ENCODE measurements at places on chromosomes 4 and X. TPM values are rescaled to one million over a fixed set of nuclear protein-coding genes. Genes with fewer than 3 reads are reported as not detected.

Gene MUC7
- not detected for total RNA-seq

Gene BGN
- 9.0 TPM for total RNA-seq

Gene IGFBP7
- 405 TPM for total RNA-seq

Gene EVC
- 36.8 TPM for total RNA-seq

Gene TNMD
- total RNA-seq, result not detected

Gene PSAPL1
- total RNA-seq, result not detected

Gene ZFYVE28
- 9.4 TPM for total RNA-seq

Gene SHROOM3
- total RNA-seq, result 1.6 TPM

Gene ADRA2C
- 0.37 TPM for total RNA-seq

Gene OTC
- not detected for total RNA-seq

Gene PASD1
- not detected for total RNA-seq

Gene GATA1
- total RNA-seq, result not detected

Gene CENPVL3
- total RNA-seq, result not detected

Gene TMSB15B
- 2.7 TPM for total RNA-seq

Gene PFKFB1
- total RNA-seq, result under 0.01 TPM

Gene FGFBP2
- not detected for total RNA-seq

Gene HAUS7
- total RNA-seq, result 7.5 TPM

Gene CORIN
- total RNA-seq, result 0.09 TPM

Gene FOXR2
- total RNA-seq, result not detected

Gene CXorf66
- not detected for total RNA-seq

Gene SPON2
- 388 TPM for total RNA-seq

All from smooth muscle cell of bladder (primary cell).